Hepatocyte (in vitro differentiated cells): ENCODE measurements at places on chromosomes 3 and 15. TPM values are rescaled to one million over a fixed set of nuclear protein-coding genes. Genes with fewer than 3 reads are reported as not detected.
A peak's percentile ranks its signal among the peaks of the same experiment; 100 is the strongest.

Gene CLDN16
- 0.77 and 1.3 TPM in 2 replicates for total RNA-seq

Gene ATP13A5
- total RNA-seq, result 0.12 TPM in 1 of 2 replicates, not detected in the other

Gene FILIP1L
- 48.2 and 54.9 TPM in 2 replicates for total RNA-seq

Gene CHDH
- total RNA-seq, result 30.1 and 62.6 TPM in 2 replicates

Gene RPL15
- 2,924 and 3,305 TPM in 2 replicates for total RNA-seq

Gene TMEM40
- total RNA-seq, result 0.52 TPM in 1 of 2 replicates, not detected in the other

GRCh38 chr3:186901135-186901734, 29.1 kb upstream of the ST6GAL1 start:
- H3K27me3 ChIP-seq, result no peaks in the 10 kb centered on the region
- H3K4me3 ChIP-seq, result no peak overlapping the region
- H3K36me3 ChIP-seq, result no peaks in the 10 kb centered on the region

- H3K27me3 ChIP-seq, result no peaks in the 10 kb centered on the region
- peak overlapping the region; percentile 96 for H3K27ac ChIP-seq
- peak; percentile 76 for DNase-seq
- H3K4me1 ChIP-seq, result peaks cover 22% of the 10 kb centered on the region
- H3K36me3 ChIP-seq, result no peaks in the 10 kb centered on the region
Observed at GRCh38 chr3:170355738-170356595, 1.5 kb upstream of the SKIL start.

GRCh38 chr3:169390271-169390670, 273.2 kb downstream of the MECOM start:
- H3K27me3 ChIP-seq, result no peaks in the 10 kb centered on the region
- H3K4me3 ChIP-seq, result no peak overlapping the region
- no peaks in the 10 kb centered on the region for H3K36me3 ChIP-seq
- H3K27ac ChIP-seq, result peak overlapping the region; percentile 84
- DNase-seq, result peak; percentile 17

GRCh38 chr15:63077952-63078351, 35.4 kb downstream of the TPM1 start:
- no peak overlapping the region for H3K27ac ChIP-seq
- H3K4me3 ChIP-seq, result no peak overlapping the region
- no peaks in the 10 kb centered on the region for H3K36me3 ChIP-seq
- no peaks in the 10 kb centered on the region for H3K27me3 ChIP-seq
- DNase-seq, result no peak

DNA sequence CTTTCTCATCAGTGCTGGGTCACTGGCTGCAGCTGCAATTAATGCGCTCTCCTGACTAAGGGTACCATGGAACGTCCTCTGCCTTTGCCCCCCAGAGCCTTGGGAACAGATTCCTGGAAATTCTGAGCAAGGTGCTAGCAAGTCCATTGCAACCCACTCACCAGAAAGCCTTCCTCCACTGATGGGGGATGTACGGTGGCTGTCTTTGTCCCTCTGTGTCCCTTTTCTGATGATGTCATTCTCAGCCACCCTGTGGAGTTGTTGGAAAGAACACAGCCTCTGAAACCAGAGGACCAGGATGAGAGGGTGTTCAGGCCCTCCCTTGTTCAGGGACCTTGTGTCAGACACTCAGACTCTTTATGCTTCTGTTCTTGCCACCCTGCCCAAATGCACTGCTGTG, 38.1 kb upstream of the ZBTB38 start:
- no peaks in the 10 kb centered on the region for H3K36me3 ChIP-seq
- H3K27me3 ChIP-seq, result no peaks in the 10 kb centered on the region
- H3K4me1 ChIP-seq, result peaks cover 38% of the 10 kb centered on the region
- H3K4me3 ChIP-seq, result no peak overlapping the region
- peak overlapping the region; percentile 93 for H3K27ac ChIP-seq

- no peaks in the 10 kb centered on the region for H3K4me1 ChIP-seq
- no peak for DNase-seq
- H3K36me3 ChIP-seq, result no peaks in the 10 kb centered on the region
- H3K4me3 ChIP-seq, result no peak overlapping the region
- no peak overlapping the region for H3K27ac ChIP-seq
Observed at GRCh38 chr3:89360156-89360555, 252.7 kb downstream of the EPHA3 start.

DNA sequence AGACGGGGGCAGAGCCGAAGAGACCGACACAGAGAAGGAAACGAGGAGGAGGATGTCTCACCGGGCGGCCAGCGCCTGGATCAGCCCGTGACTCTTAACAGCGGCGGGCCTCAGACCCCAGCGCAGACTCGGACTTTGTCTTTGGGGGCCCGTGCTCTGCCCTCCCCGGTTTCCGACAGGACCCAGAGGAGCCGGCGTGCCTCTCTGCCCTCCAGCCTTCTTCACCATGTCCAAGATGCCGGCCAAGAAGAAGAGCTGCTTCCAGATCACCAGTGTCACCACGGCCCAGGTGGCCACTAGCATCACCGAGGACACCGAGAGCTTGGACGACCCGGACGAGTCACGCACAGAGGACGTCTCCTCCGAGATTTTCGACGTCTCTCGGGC, 1.0 kb downstream of the TSC22D2 start:
- H3K27me3 ChIP-seq, result no peaks in the 10 kb centered on the region
- peak overlapping the region; percentile 78 for H3K4me3 ChIP-seq
- peaks cover 6% of the 10 kb centered on the region for H3K4me1 ChIP-seq
- H3K27ac ChIP-seq, result peak overlapping the region; percentile 99

DNA sequence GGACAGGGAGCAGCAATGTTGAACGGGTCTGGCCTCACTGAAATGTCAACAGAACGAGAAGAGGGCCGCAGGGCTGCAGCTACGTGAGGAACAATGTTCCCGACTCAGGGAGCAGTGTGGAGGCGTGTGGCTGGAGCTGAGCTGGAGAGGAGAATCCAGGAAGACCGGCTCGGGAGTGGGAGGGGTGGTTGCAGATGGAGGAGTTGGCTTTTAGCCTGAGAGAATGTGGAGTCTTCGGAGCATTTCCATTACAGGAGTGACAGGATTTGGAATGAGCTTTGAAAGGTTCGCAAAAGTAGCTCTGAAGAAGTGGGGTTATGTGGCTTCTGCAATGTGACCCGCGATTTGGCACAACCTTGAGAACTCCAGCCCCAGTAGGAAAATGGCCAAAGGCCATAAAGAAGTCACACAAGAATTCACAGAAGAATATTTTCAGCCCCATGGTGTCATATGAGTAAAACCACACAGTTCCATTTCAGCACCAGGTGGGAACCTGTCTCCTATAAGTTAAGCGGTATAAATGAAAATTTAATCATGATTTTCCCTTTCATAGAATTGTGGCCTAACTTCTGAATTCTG, 78.8 kb upstream of the NSMCE3 start:
- no peaks in the 10 kb centered on the region for H3K27me3 ChIP-seq
- peak; percentile 66 for DNase-seq
- H3K27ac ChIP-seq, result peak overlapping the region; percentile 45

DNA sequence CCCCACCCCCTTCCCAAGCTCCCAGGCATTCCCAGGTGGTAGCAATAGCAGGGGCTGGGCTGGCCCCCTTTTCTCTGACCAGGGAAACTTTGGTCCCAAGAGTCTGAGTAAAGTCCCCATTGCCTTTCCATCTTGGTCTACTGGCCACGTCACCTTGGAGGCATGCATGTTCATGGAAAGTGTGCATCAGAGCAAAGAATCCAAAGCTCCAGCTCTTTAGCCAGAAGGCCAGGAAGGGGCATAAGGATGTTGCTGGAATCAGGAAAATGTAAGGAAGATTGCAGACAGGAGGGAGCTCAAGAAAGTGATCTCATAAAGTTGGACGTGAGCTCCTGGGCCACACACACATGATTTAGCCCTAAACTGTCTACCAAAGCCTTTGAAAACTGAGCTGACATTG, 63.6 kb downstream of the KBTBD12 start:
- no peaks in the 10 kb centered on the region for H3K36me3 ChIP-seq
- H3K4me3 ChIP-seq, result no peak overlapping the region
- no peaks in the 10 kb centered on the region for H3K4me1 ChIP-seq
- DNase-seq, result no peak
- H3K27me3 ChIP-seq, result peaks cover 3% of the 10 kb centered on the region

DNA sequence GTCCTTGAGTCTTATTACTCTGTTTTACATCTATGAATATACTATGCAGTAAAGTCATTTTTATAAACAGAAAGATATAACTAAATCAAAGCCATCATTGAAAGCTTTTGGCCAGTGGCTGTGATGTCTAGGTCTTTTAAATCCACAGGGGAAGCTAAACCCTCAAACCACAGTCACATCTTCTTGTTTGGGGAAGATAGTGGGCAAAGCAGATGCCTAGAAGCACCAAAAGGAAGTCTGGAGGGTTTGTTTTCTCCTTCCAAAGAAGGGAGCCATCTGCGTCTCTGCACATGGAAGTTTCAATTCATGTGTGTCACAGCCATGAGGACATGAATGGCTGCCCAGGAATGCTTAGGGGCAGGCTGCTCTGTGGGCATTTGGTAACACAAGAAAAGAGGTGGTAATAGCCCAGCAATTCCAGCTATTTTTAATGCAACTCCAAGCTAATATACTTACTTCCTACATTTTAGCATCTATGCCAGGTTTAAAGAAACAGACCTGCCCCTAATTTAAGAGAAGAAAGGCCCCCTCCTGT, 322.2 kb downstream of the SLC9A9 start:
- no peak overlapping the region for H3K4me3 ChIP-seq
- peak overlapping the region; percentile 0 for H3K27ac ChIP-seq
- H3K4me1 ChIP-seq, result no peaks in the 10 kb centered on the region
- no peaks in the 10 kb centered on the region for H3K27me3 ChIP-seq
- no peaks in the 10 kb centered on the region for H3K36me3 ChIP-seq
